ENCODE measurements at places on chromosomes 2 and 18. TPM values are rescaled to one million over a fixed set of nuclear protein-coding genes. Genes with fewer than 3 reads are reported as not detected.

- no peak overlapping the region for H3K27ac ChIP-seq
- no peak for DNase-seq
- H3K4me1 ChIP-seq: no peaks in the 10 kb centered on the region
- H3K36me3 ChIP-seq: no peaks in the 10 kb centered on the region
- H3K4me3 ChIP-seq: no peak overlapping the region
Measured at GRCh38 chr18:23170137-23170536, 34.9 kb downstream of the CABLES1 start.

- no peaks in the 10 kb centered on the region for H3K36me3 ChIP-seq
- H3K27ac ChIP-seq: no peak overlapping the region
- no peaks in the 10 kb centered on the region for H3K4me1 ChIP-seq
- no peaks in the 10 kb centered on the region for H3K27me3 ChIP-seq
- peak; percentile 84 for DNase-seq
- no peak overlapping the region for H3K4me3 ChIP-seq
Measured at GRCh38 chr2:1769703-1770422, 25.5 kb upstream of the PXDN start.

DNA sequence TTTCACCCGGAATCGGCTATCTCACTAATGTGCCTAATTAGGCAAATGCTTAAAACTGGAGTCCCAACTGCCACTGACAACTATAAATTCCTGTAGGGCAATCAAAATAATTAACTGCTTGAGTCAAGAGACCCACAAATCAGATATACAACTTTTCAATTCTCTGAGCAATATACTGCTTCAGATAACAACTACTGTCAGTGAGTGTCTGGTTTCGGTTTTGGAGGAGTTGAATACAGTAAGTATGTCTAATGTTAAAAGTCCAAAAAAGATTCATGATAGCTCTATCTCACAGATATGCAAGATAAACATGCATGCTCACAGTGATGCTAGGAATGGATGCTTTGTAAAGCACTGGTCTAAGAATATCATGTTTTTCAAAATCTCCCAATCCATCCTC lies 283.3 kb downstream of the NRXN1 start:
- no peak for DNase-seq
- H3K36me3 ChIP-seq: no peaks in the 10 kb centered on the region
- H3K27me3 ChIP-seq: no peaks in the 10 kb centered on the region
- no peak overlapping the region for H3K27ac ChIP-seq
- no peaks in the 10 kb centered on the region for H3K4me1 ChIP-seq
- H3K4me3 ChIP-seq: no peak overlapping the region

- no peaks in the 10 kb centered on the region for H3K36me3 ChIP-seq
- no peak overlapping the region for H3K4me3 ChIP-seq
- H3K27me3 ChIP-seq: no peaks in the 10 kb centered on the region
- no peak overlapping the region for H3K27ac ChIP-seq
- no peaks in the 10 kb centered on the region for H3K4me1 ChIP-seq
Measured at GRCh38 chr2:88489181-88489580, 36.7 kb upstream of the FOXI3 start.

- no peaks in the 10 kb centered on the region for H3K27me3 ChIP-seq
- H3K4me3 ChIP-seq: no peak overlapping the region
- peaks cover 8% of the 10 kb centered on the region for H3K4me1 ChIP-seq
- no peaks in the 10 kb centered on the region for H3K36me3 ChIP-seq
- no peak overlapping the region for H3K27ac ChIP-seq
Measured at GRCh38 chr2:239879423-239880084, 145.6 kb downstream of the NDUFA10 start.

GRCh38 chr2:64532030-64532429 lies 7.9 kb downstream of the AFTPH start:
- no peaks in the 10 kb centered on the region for H3K4me1 ChIP-seq
- H3K36me3 ChIP-seq: no peaks in the 10 kb centered on the region
- no peaks in the 10 kb centered on the region for H3K27me3 ChIP-seq

GRCh38 chr2:29755829-29756228 lies 165.6 kb downstream of the ALK start:
- H3K4me1 ChIP-seq: no peaks in the 10 kb centered on the region
- no peaks in the 10 kb centered on the region for H3K27me3 ChIP-seq
- H3K4me3 ChIP-seq: no peak overlapping the region
- H3K27ac ChIP-seq: no peak overlapping the region
- H3K36me3 ChIP-seq: no peaks in the 10 kb centered on the region

DNA sequence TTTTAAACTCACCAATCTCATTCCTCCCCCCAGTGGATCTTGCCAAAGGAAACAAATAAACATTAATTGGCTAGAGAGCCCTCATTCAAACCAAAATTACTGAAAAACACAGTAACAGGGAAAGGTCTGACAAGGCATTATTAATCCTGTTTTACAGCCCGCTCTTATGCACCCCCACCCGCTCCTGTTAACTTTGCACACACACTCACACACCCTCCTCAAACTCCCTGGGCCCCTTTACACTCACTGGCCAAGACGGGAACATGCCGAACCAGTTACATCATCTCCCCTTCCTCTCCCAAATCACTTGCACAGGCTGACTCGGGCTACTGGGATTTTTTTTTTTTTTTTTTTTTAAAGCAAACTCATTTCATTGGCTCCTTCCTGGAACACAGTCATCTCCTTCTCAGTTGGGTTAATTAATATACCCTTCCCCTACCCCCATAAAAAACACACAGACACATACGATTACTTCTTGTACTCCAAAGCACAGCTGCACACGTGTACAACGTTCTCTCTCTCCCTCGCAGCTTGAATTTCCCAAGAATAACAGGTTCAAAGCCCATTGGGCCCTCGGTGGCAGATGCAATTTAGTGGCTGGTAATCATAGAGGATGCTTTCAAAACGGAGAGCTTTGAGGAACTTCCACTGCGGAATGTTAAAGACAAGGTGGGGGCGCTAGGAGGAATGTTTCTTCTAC lies 31.8 kb downstream of the KLF7 start:
- no peaks in the 10 kb centered on the region for H3K36me3 ChIP-seq
- peak; percentile 76 for DNase-seq
- H3K27me3 ChIP-seq: no peaks in the 10 kb centered on the region
- H3K27ac ChIP-seq: peak overlapping the region; percentile 46

- no peak overlapping the region for H3K27ac ChIP-seq
- no peaks in the 10 kb centered on the region for H3K4me1 ChIP-seq
- DNase-seq: no peak
- H3K36me3 ChIP-seq: no peaks in the 10 kb centered on the region
- H3K4me3 ChIP-seq: no peak overlapping the region
Measured at GRCh38 chr18:58187674-58188073, 143.6 kb downstream of the NEDD4L start.

- H3K27ac ChIP-seq: peak overlapping the region; percentile 85
- H3K4me3 ChIP-seq: no peak overlapping the region
- H3K4me1 ChIP-seq: peaks cover 22% of the 10 kb centered on the region
- no peaks in the 10 kb centered on the region for H3K36me3 ChIP-seq
- H3K27me3 ChIP-seq: no peaks in the 10 kb centered on the region
Measured at GRCh38 chr2:237435844-237436587, 22.1 kb upstream of the COL6A3 start.

Gene IGFBP5
- 169 TPM for total RNA-seq

Gene LYPD6
- total RNA-seq: 6.8 TPM

Gene FZD7
- 9.1 TPM for total RNA-seq

All from testis (tissue), 5 donors.